ENCODE measurements at places on chromosomes 12 and 14. TPM values are rescaled to one million over a fixed set of nuclear protein-coding genes. Genes with fewer than 3 reads are reported as not detected.

The SERPINA9 gene
- total RNA-seq = not detected

GRCh38 chr12:30926243-30927221, at the start of gene TSPAN11:
Gene TSPAN11 (plus strand): TSS chr12:30926748. CDS start chr12:30953992, 27,244 bp downstream.
- DNase-seq = no peak

The RBP5 gene
- not detected for total RNA-seq

GRCh38 chr12:71399197-71399596, 40.4 kb upstream of the LGR5 start:
- DNase-seq = no peak

The KRT71 gene
- total RNA-seq = not detected

DNA sequence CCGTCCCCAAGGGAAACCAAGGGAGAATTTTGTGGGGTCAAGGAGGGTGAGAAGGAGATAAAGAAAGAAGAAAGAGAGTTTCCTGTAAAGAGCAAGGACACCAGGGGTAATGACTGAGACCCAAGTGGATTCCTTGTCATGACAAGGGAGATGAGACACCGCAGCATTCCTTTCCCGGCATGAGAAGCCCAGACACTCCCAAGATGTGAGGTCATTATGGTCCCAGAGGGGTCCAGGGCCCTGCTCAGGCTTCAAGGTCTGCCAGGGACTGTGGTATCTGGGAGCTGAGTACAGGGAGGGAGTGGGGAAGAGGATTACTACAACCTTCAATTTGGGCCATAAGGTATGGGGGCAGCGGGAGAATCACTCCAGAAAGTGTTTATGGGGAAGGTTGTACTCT, 58.1 kb downstream of the SPTB start:
- no peak for DNase-seq

The KRT72 gene
- total RNA-seq = 21.9 TPM

The CYP27B1 gene
- 1.6 TPM for total RNA-seq

DNA sequence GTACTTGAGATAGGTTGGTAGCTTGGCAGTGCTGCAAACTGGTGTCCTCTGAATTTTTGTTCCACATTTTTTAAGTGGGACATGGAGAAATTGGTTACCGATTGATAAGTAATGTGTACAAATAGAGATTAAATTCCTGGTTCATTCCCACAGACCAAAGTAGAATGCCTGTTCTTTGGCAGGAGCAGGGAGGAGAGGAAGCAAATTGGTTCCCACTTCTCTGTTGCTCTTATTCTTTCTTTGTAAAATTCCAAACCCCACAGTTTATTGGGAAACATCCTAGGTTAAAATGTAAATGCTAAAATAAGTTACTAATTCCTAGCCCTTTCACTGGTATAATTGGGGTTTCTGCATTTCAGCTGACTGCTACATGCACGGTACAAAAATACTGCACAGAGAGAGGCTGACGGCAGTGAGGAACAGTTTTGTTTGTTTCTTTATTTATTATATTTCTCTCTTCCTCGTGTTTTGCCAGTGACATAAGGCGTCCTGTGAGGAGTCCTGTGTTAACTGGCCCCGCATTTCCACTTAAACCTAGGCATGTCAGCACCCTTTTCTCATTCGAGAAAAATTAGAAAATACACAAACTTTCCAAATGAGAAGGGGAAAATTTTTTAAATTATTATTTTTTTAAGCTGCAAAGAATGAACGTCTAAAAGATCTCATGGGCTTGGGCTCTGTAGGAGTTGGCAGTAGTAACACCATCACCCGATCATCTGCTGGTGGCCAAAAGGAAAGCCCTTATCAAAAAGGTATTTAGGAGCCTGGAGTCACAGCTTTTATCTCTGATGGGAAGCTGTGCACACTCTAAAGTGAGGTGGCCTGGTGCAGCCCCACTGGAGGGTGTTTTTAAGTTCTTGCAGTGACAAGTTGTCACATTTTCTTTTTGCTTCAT, 25.4 kb upstream of the BCL7A start:
- DNase-seq = no peak

GRCh38 chr12:57830393-57830792, 11.9 kb upstream of the AVIL start:
- DNase-seq = no peak

Data from natural killer cell (primary cell).